ENCODE measurements at places on chromosomes 7 and 10.

GRCh38 chr10:73480158-73480557 lies 15.7 kb downstream of the PPP3CB start:
- no peak for DNase-seq

DNA sequence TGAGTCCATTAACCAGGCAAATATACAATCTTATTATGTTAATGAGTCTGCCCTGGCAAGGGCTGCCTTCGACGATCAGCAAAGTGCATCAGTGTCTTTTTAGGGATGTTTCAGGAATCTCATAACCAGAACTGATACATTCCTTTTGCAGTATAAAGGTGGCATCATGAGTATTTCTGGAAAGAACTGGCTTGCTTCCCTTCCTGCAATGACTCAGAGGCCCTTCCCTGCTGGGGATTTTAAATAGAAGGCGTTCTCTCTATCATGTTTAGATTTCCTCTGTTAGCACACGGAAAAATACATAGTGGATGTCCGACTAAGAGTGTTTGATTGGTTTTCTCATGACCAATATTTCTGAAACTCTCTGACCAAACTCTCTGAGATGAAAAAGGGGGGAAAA lies 1.8 kb downstream of the NPS start:
- no peak for DNase-seq

DNA sequence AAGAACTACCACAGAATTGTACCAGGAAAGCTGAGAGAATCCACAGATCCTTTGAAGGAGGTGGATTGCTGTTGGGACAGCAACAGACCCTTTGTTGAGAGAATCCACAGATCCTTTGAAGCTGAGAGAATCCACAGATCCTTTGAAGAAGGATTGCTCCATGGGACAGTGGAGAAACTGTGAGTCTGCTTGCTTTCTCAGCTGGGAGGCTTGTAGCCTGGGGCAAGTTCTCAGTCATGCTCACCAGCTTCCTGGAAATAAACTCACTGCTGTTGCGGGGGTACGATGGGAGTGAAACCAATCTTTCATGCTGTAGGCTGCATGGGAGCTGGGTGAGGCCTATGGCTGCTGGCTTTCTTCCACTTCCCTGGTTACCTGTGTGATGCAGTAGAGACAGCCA lies 106.3 kb downstream of the C7orf25 start:
- no peak for DNase-seq

GRCh38 chr7:146787266-146787665 lies 670.7 kb downstream of the CNTNAP2 start:
- DNase-seq: no peak
